ENCODE measurements at places on chromosomes 7 and 10. TPM values are rescaled to one million over a fixed set of nuclear protein-coding genes. Genes with fewer than 3 reads are reported as not detected.

- peaks cover 6% of the 10 kb centered on the region for H3K4me1 ChIP-seq
- no peak overlapping the region for H3K27ac ChIP-seq
- no peak for DNase-seq
- H3K4me3 ChIP-seq = no peak overlapping the region
- no peaks in the 10 kb centered on the region for H3K36me3 ChIP-seq
- no peaks in the 10 kb centered on the region for H3K27me3 ChIP-seq
Measured at GRCh38 chr7:77266291-77266794, 66.7 kb upstream of the FGL2 start.

- no peaks in the 10 kb centered on the region for H3K36me3 ChIP-seq
- H3K4me1 ChIP-seq = peaks cover 22% of the 10 kb centered on the region
- no peak for DNase-seq
- H3K27me3 ChIP-seq = no peaks in the 10 kb centered on the region
Measured at GRCh38 chr10:116779076-116779687, 36.8 kb upstream of the HSPA12A start.

- no peak overlapping the region for H3K27ac ChIP-seq
- H3K36me3 ChIP-seq = no peaks in the 10 kb centered on the region
- peaks cover 6% of the 10 kb centered on the region for H3K4me1 ChIP-seq
- H3K27me3 ChIP-seq = peaks cover 3% of the 10 kb centered on the region
- H3K4me3 ChIP-seq = no peak overlapping the region
Measured at GRCh38 chr7:145016068-145016467, 180.2 kb upstream of the TPK1 start.

DNA sequence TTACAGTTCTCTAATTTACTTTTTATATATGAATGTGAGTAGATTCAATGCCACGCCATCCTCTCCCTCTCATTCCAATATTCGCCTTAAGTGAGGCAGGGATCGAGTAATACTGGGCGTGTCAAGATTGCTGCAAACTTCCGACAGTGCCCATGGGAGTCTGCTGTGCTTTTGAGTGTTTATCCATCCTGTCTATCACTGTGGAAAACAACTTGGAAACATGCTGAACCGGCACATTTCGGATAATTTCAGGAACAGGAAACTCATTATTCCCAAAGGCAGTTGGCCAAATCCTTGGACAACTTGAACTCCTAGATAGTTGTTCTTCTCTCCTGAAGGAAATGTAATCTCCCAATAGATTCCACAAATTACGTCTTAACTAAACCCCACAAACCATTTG is 28.5 kb downstream of the PIP4K2A start:
- no peaks in the 10 kb centered on the region for H3K27me3 ChIP-seq
- peaks cover 14% of the 10 kb centered on the region for H3K4me1 ChIP-seq
- no peak for DNase-seq
- peaks cover 2% of the 10 kb centered on the region for H3K36me3 ChIP-seq
- no peak overlapping the region for H3K27ac ChIP-seq

- DNase-seq = no peak
- no peaks in the 10 kb centered on the region for H3K36me3 ChIP-seq
- H3K27me3 ChIP-seq = peaks cover 3% of the 10 kb centered on the region
Measured at GRCh38 chr10:96338279-96338925, 20.4 kb downstream of the OPALIN start.

DNA sequence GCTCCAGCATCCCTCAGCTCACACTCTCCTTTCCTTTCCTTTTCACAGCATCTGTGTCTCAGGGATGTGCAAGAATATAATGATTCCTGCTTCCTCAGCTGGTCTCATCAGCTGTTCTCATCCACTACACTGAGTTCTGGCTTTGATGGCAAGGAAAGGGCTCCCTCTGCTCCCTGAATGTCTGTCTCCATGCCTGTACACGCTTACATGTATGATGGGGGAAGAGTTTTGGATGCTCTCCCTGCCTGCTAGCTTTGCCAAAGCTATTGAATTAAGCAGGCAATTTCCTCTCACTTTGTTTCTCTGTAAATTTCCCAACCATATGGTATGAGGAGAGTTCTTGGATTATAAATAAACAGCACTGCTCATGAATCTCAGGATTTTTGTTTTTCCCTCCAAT is 254.5 kb downstream of the SORCS3 start:
- peaks cover 12% of the 10 kb centered on the region for H3K4me1 ChIP-seq
- DNase-seq = no peak
- H3K4me3 ChIP-seq = no peak overlapping the region
- H3K27me3 ChIP-seq = peaks cover 33% of the 10 kb centered on the region
- no peak overlapping the region for H3K27ac ChIP-seq

DNA sequence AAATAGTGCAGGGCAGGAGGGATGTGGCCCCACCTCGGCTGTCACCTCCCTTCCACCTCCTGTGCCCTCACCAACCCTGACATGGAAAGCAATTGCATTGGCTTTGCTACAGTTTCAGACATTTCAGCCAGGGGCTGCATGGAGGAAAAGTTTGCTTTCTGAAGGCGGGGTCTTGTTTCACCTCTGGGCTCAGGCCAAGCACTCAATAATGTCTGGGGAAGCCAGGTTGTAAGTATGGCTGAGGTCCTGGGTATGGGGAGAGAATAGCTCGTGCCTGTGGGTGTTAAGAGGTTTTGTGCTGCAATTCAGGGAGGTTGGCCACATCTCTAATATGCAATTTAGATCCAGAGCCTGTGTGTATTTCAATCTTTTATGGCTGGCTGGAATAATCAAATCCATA is 238.4 kb upstream of the MKI67 start:
- H3K27me3 ChIP-seq = peaks cover 15% of the 10 kb centered on the region
- H3K27ac ChIP-seq = no peak overlapping the region
- no peaks in the 10 kb centered on the region for H3K4me1 ChIP-seq
- H3K4me3 ChIP-seq = no peak overlapping the region
- no peaks in the 10 kb centered on the region for H3K36me3 ChIP-seq

DNA sequence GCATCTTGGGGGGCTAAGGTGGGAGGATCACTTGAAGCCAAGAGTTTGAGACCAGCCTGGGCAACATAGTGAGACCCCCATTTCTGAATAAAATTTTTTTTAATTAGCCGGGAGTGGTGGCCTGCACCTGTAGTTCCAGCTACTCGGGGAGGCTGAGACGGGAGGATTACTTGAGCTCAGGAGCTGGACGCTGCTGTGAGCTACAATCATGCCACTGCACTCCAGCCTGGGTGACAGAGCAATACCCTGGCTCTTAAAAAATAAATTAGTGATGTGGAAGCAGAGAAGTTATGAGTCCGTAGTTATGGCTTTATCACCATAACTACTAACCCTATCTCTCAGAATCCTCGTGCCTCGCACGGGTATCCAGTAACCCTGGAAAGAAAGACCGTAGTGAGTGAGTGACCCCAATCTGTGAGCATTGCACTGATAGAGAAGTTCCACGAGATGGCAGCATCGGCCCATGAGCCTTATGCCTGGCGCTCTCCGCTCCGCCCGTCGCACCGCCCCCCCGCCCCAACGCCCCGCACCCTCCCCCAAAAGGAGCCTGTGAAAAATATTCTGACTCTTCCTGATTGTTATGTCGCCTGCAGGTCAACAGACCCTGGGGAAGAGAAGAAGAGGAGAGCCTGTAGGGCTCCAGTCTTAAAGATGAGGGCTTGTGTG is 4.9 kb upstream of the SLC29A3 start:
- no peaks in the 10 kb centered on the region for H3K36me3 ChIP-seq
- H3K4me3 ChIP-seq = peak overlapping the region; percentile 67
- DNase-seq = peak; percentile 54
- no peak overlapping the region for H3K27ac ChIP-seq

- H3K36me3 ChIP-seq = peaks cover 11% of the 10 kb centered on the region
- H3K27me3 ChIP-seq = no peaks in the 10 kb centered on the region
- H3K4me1 ChIP-seq = peaks cover 18% of the 10 kb centered on the region
- no peak overlapping the region for H3K4me3 ChIP-seq
- H3K27ac ChIP-seq = no peak overlapping the region
- DNase-seq = no peak
Measured at GRCh38 chr7:3942276-3942675, 641.2 kb downstream of the SDK1 start.

GRCh38 chr10:20984662-20985061 is 87.6 kb upstream of the NEBL start:
- no peaks in the 10 kb centered on the region for H3K27me3 ChIP-seq
- H3K4me3 ChIP-seq = no peak overlapping the region
- H3K36me3 ChIP-seq = no peaks in the 10 kb centered on the region
- peaks cover 3% of the 10 kb centered on the region for H3K4me1 ChIP-seq
- H3K27ac ChIP-seq = peak overlapping the region; percentile 30

GRCh38 chr10:92886334-92886961 is 38.1 kb downstream of the EXOC6 start:
- H3K4me1 ChIP-seq = peaks cover 8% of the 10 kb centered on the region
- H3K36me3 ChIP-seq = no peaks in the 10 kb centered on the region

GRCh38 chr10:128422190-128422589 is 296.0 kb upstream of the MKI67 start:
- H3K27me3 ChIP-seq = peaks cover 7% of the 10 kb centered on the region
- no peak for DNase-seq
- H3K4me1 ChIP-seq = no peaks in the 10 kb centered on the region
- H3K27ac ChIP-seq = no peak overlapping the region

DNA sequence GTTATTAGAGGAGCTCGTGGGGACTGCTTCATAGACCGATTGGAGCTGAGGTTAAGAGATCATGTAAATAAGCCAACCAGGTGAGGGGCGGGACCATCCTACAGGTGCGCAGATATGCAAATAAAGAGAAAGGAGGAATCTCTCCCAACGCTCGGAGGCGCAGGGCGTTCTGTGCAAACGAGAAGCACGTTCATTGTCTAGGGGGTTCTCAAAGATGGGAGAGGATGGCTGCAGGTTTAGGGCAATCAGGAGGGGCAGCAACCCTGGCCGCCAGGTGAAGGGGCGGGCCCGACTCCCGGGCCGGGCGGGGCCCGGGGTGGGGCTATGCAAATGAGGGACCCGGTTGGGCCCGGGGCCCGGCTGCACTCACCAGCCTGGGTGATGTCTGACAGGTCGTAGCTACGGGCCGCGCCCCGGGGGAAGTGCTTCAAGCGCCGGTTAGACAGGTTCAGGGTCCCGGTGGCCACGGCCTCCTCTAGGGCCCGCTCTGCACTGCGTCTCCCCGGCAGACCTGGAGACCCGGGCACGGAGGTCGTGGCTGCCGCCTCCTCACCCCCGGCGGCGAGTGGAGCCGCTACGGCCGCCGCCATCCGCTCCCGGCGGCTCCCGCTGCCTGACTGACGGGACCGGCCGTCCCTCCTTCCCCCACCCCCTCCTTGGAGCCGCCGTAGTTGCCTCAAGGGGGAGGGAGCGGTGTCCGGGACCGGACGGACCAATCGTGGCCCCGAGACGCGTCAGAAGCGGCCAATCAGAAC is at the start of gene LRCH4:
LRCH4 (minus strand) TSS at position 619 of the 755 bp plus-strand sequence; CDS start at position 590, 29 bp downstream.
- no peaks in the 10 kb centered on the region for H3K36me3 ChIP-seq
- peak within 1 kb of the TSS; percentile 94 for H3K27ac ChIP-seq
- H3K4me1 ChIP-seq = peaks cover 49% of the 10 kb centered on the region

DNA sequence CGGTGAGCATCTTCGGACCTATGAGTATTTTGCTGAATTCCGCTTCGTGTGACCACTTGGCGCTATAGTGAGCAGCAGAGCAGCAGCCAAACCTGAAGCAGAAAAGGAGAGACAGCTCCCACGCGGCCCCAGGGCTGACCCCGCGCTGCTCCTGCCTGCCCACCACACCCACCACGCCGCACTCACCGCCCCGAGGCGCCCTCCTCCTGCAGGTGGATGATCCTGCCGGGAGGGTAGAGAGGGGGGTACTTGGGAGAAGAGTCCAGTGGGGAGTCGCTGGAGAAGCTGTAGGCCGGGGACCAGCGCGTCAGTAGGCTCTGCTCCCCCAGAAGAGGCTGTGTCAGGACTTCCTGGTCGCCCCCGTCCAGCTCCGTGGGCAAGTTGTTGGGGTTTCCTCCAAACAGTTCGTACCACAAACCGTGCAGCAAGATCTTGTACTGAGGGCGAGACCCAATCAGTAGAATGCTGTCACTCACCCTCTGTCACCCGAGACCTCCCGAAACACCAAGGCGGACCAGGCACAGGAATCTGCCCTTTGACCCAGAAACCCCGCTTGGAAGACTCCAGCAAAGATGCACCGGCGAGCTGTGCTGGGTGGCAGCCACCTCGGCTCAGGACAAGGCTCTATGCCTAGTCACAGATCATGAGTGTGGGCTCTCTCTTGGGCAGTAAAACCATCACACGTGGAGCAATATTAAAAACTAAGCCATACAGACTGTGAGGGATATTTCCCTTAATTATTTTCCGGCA is 37.6 kb downstream of the DAGLB start:
- H3K27me3 ChIP-seq = no peaks in the 10 kb centered on the region
- H3K36me3 ChIP-seq = peaks cover 44% of the 10 kb centered on the region
- DNase-seq = no peak
- H3K27ac ChIP-seq = no peak overlapping the region
- no peaks in the 10 kb centered on the region for H3K4me1 ChIP-seq

- H3K36me3 ChIP-seq = no peaks in the 10 kb centered on the region
- no peak for DNase-seq
- peaks cover 39% of the 10 kb centered on the region for H3K27me3 ChIP-seq
- no peak overlapping the region for H3K27ac ChIP-seq
Measured at GRCh38 chr10:129038522-129038921, 428.5 kb upstream of the MGMT start.

- H3K36me3 ChIP-seq = no peaks in the 10 kb centered on the region
- no peak for DNase-seq
- no peak overlapping the region for H3K4me3 ChIP-seq
- no peak overlapping the region for H3K27ac ChIP-seq
Measured at GRCh38 chr10:104303594-104304355, 34.5 kb downstream of the ITPRIP start.

GRCh38 chr10:93873420-93874115 is 20.2 kb upstream of the SLC35G1 start:
- H3K4me3 ChIP-seq = no peak overlapping the region
- H3K27ac ChIP-seq = no peak overlapping the region
- peaks cover 7% of the 10 kb centered on the region for H3K4me1 ChIP-seq
- H3K36me3 ChIP-seq = no peaks in the 10 kb centered on the region
- no peak for DNase-seq

- H3K36me3 ChIP-seq = peaks cover 2% of the 10 kb centered on the region
- no peaks in the 10 kb centered on the region for H3K27me3 ChIP-seq
- no peak overlapping the region for H3K27ac ChIP-seq
- no peaks in the 10 kb centered on the region for H3K4me1 ChIP-seq
Measured at GRCh38 chr10:112429654-112430230, 17.0 kb downstream of the ZDHHC6 start.

GRCh38 chr10:130453036-130453720 is 317.0 kb downstream of the GLRX3 start:
- peaks cover 37% of the 10 kb centered on the region for H3K27me3 ChIP-seq
- H3K27ac ChIP-seq = no peak overlapping the region
- no peak overlapping the region for H3K4me3 ChIP-seq
- no peaks in the 10 kb centered on the region for H3K36me3 ChIP-seq
- H3K4me1 ChIP-seq = no peaks in the 10 kb centered on the region

The TSPAN15 gene
- total RNA-seq = 11.5 TPM

The RBP3 gene
- total RNA-seq = not detected

The ZNF804B gene
- total RNA-seq = not detected

The CCDC126 gene
- total RNA-seq = 9.5 TPM

The PNLIPRP2 gene
- total RNA-seq = not detected

The NPC1L1 gene
- total RNA-seq = 0.18 TPM

The SLC29A4 gene
- total RNA-seq = 32.5 TPM

The TMEM140 gene
- total RNA-seq = not detected

The OR6B1 gene
- not detected for total RNA-seq

The RPEL1 gene
- not detected for total RNA-seq

The OPN4 gene
- total RNA-seq = not detected

All from neural crest cell (in vitro differentiated cells).